Psoas muscle (tissue), 8 donors: ENCODE measurements at places on chromosomes 3 and 15.
A peak's percentile ranks its signal among the peaks of the same experiment; 100 is the strongest.

GRCh38 chr15:99481113-99481950 lies 84.5 kb upstream of the MEF2A start:
- no peak for DNase-seq

DNA sequence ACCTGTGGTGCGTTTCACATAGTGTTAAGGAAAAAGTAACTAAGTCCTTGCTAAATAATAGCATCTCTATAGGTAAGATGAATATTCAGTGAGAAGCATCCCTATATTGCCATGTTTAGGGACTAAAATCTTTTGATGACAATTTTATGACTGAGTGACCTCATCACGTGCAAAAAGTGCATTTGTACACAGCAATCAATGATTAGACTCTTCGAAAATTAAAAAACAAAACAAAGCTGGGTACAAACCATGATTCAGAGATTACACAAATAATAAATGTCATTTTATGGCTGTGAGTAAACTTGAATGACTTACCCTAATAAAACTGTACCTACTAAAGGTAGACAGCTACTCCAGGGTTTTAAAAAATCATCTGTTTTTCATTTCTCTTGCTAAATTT lies 505.3 kb downstream of the FOXP1 start:
- no peak for DNase-seq

- DNase-seq, result peak; percentile 58
Measured at GRCh38 chr3:187737006-187737367, 8.3 kb downstream of the BCL6 start.

- no peak for DNase-seq
Measured at GRCh38 chr3:193830791-193831191, 237.8 kb downstream of the OPA1 start.

DNA sequence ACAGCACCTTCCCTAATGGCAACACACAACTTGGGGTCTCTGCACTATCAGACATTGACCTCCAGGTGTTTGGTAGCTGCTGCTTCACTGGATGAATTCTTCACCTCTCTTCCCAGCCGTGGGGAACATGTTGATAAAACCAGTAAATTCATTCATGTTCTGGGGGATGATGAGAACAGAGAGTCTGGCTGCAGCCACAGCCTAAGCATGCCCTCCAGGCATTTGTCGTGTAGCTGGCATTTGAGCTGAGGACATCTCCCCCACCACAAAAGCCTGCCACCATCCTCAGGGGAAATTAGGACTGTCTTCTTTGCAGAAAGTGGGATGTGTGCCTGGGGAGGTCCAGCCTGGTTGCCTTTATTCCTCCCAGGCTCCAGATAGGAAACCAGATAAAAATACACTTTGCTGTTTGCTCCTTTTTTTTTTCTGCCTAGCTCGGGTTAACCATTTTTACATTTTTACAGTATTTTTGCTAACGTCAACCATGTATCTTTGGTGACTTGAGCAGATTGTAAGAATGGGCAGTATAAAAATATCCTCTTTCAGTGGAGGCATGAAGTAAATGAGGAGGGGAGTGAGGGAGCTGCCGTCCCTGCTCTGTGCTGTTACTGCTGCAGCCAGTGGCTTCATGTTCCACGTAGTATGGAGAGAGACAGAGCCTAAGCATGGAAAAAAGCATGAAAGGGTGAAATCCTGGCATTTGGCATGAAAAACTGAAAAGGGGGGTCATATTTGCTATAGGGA lies 444.0 kb downstream of the EPHB1 start:
- DNase-seq, result no peak

- no peak for DNase-seq
Measured at GRCh38 chr3:194941360-194941955, 255.8 kb downstream of the FAM43A start.
